ENCODE measurements at places on chromosomes 5 and 9. TPM values are rescaled to one million over a fixed set of nuclear protein-coding genes. Genes with fewer than 3 reads are reported as not detected.

HAPLN1 gene
- not detected for total RNA-seq

ELOVL7 gene
- not detected for total RNA-seq

SMU1 gene
- 26.7 TPM for total RNA-seq

ACOT12 gene
- total RNA-seq: not detected

ANKRD31 gene
- total RNA-seq: 0.13 TPM

ANGPTL2 gene
- not detected for total RNA-seq

SLC36A3 gene
- total RNA-seq: not detected

WDR31 gene
- 1.4 TPM for total RNA-seq

BBLN gene
- total RNA-seq: 66.9 TPM

SLC36A2 gene
- total RNA-seq: not detected

WNT8A gene
- not detected for total RNA-seq

ADGRD2 gene
- not detected for total RNA-seq

BAAT gene
- not detected for total RNA-seq

ANKRD34B gene
- not detected for total RNA-seq

FOXD4L4 gene
- 0.53 TPM for total RNA-seq

TCF7 gene
- total RNA-seq: 0.97 TPM

CD14 gene
- total RNA-seq: 0.52 TPM

DOCK2 gene
- total RNA-seq: 196 TPM

ZDHHC11 gene
- 32.0 TPM for total RNA-seq

ARHGEF39 gene
- total RNA-seq: 53.6 TPM

TMEM171 gene
- total RNA-seq: not detected

CAMK4 gene
- total RNA-seq: 31.2 TPM

ADRB2 gene
- 4.6 TPM for total RNA-seq

DAP gene
- total RNA-seq: 92.4 TPM

C6 gene
- not detected for total RNA-seq

All from OCI-LY7 (cell line).